ENCODE measurements at places on chromosomes 5 and 9.

DNA sequence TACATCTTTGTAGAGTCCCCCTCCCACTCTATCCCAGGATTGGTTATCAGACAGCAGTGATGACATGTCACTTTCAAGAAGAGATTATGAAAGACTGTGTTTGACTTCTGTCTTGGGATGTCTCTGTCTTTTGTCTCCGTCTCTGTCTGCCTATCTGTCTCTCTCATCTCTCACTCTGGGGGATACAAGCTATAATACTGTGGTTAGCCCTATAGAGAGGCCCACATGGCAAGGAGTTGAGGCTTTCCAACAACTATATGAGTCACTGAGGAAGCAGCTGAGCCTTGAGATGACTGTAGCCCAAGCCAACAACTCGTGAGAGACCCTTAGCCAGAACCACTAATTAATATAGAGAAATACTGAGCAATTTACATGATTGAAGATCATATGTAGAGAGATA is 284.8 kb downstream of the PDE4D start:
- DNase-seq: no peak

DNA sequence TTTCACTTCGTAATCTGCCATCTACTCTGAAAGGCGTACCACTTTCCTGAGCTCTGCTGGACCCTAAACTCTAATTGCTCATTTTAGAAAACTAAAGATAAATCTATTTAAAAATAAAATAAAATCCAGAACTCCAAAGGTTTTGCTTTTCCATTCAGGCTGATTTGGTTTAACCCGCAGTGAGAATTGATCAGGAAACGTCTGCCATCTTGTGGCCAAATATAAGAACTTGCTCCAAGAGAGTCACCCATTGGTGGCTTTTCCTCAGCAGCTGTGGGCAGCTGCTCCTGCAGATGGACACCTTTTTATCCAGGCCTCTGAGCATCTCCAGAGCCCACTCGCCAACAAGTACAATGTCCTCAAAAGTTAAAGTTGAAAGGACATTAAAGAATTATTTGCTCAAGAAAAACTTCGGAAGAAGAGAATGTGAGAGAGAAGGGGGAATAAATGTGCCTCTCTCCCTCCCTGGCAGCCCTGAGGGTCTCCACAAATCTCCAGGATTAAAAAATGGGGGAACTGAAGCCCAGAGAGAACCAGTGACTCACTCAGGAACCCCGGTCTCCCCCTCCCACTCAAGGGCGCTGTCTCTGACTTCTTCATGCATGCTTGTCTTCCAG is 4.1 kb downstream of the SAXO1 start:
- peak; percentile 50 for DNase-seq

DNA sequence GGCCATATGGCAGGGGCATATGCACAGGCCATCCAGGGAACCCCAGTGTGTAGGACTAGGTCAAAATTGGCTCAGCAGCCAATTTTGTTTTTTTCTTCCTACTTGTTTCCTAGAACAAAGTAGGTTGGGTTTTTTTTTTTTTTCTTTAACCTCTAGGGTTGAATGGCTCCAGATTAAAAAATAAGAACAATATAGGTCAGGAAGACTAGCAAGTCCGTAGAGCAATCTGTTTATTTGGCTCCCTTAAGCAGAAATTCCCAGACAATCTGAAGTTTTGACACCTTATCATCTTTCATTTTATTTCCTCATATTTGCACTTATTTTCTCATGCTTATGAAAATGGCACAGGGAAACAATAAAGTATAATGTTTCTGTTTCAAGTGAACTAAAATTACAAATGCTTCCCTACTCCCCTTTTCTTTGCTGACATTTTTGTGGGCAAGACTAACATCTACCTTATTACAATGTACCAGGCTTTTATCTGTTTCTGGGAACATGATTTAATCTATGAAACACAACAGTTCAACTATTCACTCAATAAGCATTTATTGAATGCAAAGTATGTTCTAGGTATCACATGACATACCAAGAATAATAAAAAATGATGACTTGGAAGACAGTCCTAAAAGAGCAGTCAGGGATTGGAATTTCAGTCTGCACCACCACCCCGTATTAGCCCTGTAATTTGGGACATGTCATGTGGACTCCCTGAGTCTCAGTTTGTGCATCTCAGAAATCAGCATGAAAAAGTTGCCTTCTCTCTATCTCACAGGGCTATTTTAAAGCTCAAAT is 30.5 kb downstream of the TLR4 start:
- DNase-seq: no peak

DNA sequence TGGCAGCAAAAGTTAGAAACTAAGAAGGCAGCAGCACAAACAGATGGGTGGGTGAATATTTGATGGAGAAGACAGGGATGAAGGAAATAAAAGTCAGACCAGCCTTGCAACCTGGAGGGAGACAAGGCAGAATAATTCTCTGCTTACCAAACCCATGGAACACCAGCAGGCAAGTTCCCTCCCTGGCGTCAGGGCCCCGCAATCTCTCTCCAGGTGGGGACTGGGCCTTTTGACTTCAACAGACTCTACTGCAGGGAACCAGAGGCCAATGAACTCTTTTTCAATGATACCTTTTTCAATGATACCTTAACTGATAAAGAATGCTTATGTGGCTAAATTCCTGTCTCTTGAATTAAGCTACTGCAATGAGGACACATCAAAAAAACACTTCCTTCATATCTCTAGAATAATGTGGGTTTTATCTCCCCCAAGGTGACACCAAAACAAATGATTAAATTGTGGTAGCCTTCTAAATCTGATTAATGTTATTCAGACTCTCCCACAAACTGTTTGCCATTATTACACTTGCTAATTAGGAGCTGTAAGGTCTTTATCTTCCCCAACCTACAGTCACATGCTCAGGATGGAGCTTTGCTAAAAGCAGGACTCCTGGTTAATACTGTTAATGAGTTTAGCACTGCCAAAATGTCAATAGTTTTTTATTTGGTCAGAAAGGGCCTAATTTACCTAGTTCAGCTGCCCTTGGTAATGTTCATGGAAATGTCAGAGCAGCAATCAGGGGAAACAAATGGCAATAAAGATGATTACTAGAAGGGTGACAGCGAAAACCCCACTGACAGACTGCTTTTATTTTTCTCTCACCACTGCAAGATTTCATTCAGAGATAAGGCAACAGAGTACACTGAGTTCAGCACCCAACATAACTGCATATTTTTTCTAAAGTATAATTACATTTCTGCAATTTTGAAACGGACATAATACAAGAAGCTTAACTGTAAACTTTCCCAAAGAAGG is 165.5 kb downstream of the TSSK1B start:
- no peak for DNase-seq

DNA sequence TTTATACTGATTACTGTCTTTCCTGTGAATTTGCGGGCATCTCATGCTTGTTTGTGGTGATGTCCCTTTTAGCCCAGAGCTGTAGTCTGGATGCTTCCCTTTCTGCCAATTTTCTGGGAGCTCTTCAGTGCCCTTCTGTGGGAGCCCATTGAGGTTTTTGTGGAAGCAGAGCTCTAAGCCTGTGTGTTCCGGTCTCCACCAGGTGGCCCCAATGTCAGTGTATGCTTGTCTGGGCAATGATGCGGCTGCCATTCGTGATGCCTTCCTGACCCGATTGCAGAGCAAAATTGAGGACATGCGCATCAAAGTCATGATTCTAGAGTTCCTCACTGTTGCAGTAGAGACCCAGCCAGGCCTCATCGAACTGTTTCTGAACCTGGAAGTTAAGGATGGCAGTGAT is 35.1 kb downstream of the SH3GLB2 start:
- DNase-seq: no peak

- DNase-seq: no peak
Observed at GRCh38 chr9:35844628-35845270, 15.7 kb downstream of the TMEM8B start.

DNA sequence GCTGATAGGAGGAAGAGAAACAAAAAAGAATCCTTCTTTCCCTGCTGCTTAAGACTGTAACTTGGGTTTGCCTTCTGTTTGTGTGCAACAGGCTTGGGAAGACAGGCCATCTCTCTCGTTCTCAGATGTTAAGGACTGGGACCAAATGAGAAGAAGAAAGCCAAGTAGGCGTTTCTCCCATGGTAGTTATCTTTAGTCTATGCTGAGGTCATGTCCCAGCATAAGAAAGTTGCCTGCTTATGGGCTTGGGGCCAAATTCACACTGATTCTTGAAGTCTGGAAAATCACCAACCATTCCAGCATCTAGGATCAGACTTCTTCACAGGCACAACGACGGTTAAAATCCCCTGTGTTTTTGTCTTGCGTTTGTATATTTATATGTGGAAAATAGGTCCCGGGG is 44.2 kb upstream of the PALM2AKAP2 start:
- no peak for DNase-seq

- DNase-seq: no peak
Observed at GRCh38 chr9:76605321-76605900, 146.4 kb downstream of the GCNT1 start.

GRCh38 chr5:130333089-130333488 is 428.8 kb downstream of the CHSY3 start:
- DNase-seq: no peak
